NT2/D1 (cell line): ENCODE measurements at places on chromosomes 5 and 9.

- DNase-seq: no peak
These were observed 398.7 kb downstream of the EBF1 start for GRCh38 chr5:158701007-158701391.

GRCh38 chr5:175328176-175328575, 115.8 kb downstream of the DRD1 start:
- no peak for DNase-seq

- no peak for DNase-seq
These were observed 17.6 kb downstream of the NSUN2 start for GRCh38 chr5:6615034-6615815.

- no peak for DNase-seq
These were observed 4.0 kb upstream of the WDR70 start for GRCh38 chr5:37375091-37375490.

DNA sequence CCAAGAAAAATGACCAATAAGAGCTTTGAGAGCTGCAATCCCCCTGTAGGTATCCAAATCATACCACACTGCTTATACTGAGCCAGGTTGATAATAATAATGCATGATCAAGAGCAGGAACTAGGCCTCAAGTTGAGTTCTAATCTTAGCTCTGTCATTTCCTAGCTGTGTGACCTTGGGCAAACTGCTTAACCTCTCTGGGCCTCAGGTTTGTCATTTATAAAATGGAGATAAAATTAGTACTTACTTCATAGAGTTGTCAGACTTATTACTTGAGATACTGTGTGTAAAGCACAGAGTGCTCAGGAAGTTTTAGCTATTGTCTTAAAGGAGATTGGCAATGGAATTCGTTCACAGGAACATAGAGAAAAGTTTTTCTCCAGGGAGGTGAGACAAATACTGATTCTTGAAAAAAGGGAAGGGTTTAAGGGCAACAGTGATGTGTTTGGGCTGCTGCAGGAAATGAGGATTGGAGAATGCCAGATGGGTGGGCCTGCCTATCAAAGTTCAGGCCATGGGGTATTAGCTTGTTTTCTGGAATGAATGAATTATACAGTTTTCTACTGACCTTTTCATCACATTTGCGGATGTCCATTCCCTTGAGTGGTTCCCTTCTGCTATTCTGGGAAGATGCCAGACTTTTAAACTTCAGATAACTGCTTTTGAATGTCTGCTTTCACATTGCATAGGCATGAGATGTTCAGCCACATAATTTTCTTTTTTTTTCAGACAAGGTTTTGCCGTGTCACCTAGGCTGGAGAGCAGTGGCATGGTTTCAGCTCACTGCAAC, 10.2 kb upstream of the ATP6V0E1 start:
- no peak for DNase-seq

- no peak for DNase-seq
These were observed 91.9 kb upstream of the RASEF start for GRCh38 chr9:83154821-83155220.

- DNase-seq: no peak
These were observed 215.5 kb downstream of the FSTL4 start for GRCh38 chr5:133396814-133397213.

DNA sequence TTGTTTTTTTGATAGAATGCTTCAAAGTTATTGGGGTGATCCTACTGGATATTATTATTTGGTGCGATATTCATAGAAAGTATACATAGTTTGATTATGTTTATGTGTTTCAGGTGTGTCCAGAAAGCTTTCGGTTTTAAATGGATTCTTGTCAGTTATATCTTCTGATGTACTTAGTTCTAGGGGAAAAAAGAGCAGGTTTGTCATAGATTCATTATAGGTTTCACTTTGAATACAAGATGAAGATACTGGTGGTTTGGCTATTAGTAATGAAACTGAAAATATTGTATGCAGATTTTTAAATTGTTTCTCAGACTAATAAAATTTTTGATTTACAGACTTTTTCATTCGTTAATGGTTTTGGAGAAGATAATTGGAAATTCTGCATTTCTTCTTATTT, 98.9 kb downstream of the MAN2A1 start:
- DNase-seq: no peak
